ENCODE measurements at places on chromosomes 2 and 18.

DNA sequence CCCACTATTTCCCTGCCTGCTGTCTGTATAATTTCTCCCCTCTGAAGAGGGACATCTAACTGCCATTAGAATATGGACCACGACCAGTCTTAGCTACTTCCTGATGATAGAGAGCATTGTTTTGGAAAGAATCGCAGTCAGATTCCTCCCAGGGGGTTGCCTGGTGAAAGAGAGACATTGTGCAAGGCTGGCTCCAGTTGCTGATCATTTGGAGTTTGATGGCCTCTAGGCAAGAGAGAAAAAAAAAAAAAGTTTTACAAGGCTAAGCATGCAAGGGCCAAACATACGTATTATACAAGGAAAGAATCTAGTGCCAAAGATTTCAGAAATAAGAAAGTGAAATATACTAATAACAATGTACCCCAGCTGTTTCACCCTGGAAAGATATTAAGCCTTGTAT lies 182.2 kb downstream of the CMPK2 start:
- DNase-seq = no peak

- peak; percentile 63 for DNase-seq
Measured at GRCh38 chr18:24176727-24177416, 38.0 kb downstream of the CABYR start.

- no peak for DNase-seq
Measured at GRCh38 chr2:174535757-174536703, 49.2 kb upstream of the GPR155 start.

DNA sequence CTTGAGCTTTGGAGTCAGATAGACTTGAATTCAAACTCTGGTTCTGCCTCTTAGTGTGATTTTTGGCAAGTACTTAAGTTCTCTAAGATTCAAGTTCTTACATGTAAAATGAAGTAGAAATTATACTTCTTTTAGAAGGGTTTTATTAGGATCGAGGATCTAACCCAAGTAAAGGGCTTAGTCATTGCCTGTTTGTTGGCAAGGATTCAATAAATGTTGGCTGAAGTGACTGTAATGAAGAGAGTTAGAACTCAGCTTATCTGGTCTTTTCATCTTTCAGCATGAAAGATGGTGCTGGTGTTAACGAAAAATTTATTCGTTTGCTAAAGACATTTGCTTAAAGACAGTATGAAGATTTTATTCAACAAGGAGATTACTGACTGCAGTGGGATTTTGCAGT lies 315.9 kb upstream of the THUMPD2 start:
- DNase-seq = no peak

GRCh38 chr2:98807929-98808328 lies 77.0 kb upstream of the MGAT4A start:
- no peak for DNase-seq

DNA sequence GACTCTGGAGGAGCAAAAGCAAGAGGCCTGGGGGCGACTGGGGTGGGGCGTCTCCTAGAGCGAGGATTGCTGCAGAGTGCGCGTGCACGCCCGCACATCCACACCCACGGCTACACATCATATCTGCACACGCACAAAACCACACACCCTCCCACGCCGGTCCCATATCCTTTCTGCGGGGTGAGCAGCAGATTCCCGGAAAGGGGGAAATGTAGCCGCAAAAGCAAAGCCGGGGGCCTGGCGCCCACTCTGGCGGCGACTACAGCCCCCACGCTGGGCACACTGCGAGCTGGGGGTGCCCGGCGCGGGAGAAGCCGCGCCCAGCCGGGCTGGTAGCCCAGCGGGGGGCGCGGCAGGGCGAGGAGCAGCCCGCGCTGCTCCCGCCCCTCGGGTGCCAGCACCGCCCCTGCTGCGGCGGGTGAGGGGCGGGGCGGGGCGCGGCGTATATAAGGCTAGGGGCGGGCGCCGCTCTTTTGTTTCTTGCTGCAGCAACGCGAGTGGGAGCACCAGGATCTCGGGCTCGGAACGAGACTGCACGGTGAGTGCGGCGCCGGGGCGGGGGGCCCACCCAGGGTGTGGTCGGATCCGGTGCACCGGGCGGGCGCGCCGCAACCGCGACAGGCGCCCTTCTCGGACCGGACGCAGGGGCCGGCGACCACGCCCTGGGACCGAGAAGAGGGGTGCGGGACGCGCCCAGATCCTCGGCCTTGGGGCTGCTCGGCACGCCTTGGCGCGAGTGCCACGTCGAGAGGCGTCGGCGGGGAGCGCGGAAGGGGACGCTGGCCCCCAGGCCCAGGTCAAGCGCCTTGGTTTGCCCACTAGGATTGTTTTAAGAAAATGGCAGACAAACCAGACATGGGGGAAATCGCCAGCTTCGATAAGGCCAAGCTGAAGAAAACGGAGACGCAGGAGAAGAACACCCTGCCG lies at the start of gene TMSB10:
TMSB10 (plus strand) TSS at position 476 of the 927 bp plus-strand sequence.
- DNase-seq = no peak

DNA sequence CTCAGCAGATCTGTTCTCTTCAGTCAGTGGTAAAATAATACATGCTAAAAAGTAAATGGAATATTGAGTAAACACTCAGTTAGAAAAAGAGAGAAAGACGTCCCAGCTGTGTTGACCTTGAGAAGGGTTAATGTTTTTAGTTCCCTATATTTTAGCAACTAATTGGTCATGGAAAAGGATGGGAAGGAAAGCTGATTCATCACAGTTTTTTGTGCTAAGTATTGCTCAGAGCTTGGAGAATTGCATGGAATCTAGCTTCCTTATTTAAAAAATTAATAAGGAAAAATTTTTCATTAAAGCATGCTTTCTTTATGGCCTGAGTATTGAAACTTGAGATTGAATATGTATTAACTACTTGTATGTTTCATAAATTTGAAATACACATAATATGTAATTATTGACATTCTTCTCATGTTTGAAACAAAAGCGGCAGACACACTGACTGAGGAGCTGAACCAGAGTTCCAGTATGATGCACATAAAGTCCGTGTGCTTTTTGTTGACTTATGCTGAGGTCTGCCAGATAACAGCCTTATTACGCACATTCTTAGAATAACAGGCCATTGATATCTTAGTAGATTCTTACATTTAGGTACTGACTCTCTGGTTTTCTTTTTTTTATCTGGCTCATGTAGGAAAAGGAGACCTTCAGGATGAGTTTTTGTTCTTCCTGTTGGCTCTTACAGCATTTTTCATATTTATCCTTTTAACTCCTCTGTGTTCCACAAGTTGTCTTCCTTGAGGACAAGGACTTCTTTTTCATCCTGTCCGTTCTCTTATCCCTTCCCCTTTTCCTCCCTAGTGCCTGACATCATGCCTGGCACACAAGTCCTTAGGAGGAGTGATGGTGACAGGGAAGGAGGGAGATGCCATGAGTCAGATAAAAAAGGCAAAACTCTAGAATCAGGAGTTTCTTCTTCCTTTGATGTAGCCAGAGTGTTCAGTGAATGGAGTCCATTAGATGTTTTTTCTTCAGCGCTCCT lies 194.1 kb downstream of the PTPRM start:
- DNase-seq = no peak

DNA sequence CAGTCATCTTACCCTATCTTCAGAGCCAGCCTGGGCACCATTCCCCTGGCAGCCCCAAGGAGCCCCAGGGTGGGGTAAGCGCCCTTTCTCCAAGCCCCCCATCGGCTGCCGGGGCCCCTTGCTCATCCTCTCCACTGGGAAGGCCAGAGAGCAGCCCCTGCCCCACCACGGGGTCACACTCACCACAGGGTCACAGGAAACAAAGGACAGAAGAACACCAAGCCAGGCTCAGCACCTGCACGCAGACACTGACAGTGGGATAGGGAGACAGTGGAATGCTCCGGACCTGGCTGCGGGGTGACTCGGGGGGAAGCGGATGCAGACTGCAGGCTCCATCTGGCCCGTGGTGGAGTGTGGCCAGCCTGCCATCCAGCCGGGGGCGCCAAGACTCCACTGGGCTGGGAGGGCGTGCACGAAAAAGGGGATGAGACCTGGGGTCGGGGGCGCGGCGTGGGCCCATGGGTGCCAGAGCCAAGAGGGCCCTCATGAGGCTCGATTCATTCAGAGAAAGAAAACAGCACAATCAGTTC lies 21.1 kb downstream of the HDAC4 start:
- DNase-seq = no peak

GRCh38 chr2:76464310-76464709 lies 753.6 kb upstream of the GCFC2 start:
- DNase-seq = no peak

DNA sequence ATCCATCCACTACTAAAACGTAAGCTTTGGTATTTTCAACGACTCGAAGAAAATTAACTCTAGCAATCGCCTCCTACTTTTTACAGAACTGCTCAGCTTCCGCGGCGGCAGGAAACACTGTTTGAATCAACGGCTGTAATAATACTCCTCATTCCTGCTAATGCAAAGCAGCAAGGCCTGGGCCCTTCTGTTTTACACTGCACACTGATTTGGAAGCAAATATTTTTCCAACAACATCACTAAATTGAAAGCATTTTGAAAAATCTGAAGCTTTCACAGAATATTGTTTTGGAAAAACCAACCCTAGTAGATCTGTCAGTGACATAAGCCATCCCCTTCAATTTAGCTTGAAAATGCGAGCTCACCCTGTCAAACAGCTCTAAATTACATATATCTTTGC lies 261.2 kb downstream of the TXNL1 start:
- DNase-seq = no peak

- DNase-seq = no peak
Measured at GRCh38 chr2:79936715-79937114, 367.8 kb downstream of the LRRTM1 start.

- DNase-seq = no peak
Measured at GRCh38 chr2:26764906-26765305, 822 bp downstream of the SLC35F6 start.

DNA sequence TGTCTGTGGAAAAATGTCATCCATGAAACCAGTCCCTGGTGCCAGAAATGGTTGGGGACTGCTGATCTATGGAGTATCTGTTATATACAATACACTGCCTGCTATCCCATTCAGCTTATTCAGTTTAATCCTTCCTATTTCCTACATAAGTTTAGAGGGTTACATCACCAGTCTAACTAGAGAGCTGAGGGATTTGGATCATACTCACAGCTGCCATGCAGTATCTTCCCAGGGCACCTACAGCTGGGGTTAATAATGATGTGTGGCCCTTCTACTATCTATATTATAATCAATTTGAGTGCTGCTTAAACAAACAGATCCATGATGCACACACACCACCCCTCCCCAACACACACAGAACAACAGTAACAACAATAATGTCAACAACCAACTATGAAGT lies 524.0 kb downstream of the LRRTM4 start:
- no peak for DNase-seq

DNA sequence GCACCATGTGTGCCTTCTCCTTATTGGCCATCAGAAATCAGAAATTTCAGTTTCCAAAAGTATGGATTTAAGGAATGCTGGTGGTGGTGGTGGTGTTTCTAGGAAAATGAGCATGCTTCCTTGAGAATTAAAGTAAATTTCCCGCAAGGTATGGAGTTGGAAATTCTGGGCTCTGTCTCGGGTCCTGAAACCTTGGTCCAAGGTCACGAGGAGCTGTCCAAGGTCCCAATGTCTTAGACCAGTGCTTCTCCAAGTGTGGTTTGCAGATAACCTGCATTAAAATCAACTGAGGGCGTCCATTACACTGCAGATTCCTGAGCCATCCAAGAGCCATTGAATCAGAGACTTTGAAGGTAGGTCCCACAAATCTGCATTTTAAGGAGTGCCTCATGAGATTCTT lies 210.9 kb upstream of the PKDCC start:
- no peak for DNase-seq

- DNase-seq = no peak
Measured at GRCh38 chr2:106758901-106759497, 127.0 kb downstream of the ST6GAL2 start.

DNA sequence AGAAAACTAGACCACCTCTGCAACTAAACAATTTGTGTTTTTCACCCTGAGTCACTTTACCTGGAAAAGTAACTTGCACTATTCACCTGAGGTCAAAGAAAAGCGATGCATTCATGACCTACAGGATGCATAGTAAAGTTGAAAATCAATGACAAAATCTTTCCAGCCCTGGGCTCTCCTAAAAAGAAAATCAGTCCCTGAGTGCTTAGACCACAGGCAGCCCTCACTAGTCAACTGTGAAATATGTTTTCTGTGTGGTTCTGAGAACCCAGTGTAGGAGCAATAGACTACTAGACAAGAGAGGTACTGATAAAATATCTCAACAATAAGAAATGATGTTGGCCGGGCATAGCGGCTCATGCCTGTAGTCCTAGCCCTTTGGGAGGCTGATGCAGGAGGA lies 133.1 kb downstream of the TXNL1 start:
- DNase-seq = no peak

GRCh38 chr2:101173707-101174295 lies 22.6 kb upstream of the TBC1D8 start:
- no peak for DNase-seq

DNA sequence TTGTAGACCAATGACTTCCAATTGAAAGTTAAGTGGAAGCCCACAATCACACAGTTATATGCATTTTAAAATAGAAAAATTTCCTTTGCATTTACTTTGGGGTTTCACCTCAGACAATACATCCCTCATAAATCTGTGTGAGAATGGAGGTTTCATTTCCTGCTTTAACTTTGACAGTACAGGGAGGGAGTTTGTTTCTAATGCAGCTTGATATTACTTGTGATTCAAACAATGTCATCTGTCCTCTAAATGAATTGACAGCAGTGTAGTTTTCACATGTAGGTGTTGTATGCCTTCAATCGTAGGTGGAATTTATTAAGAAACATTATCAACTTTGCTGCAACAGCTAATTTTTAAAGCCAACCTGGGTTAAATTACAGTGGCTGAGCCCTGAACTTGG lies 75.2 kb downstream of the TMEFF2 start:
- DNase-seq = no peak

GRCh38 chr2:44802777-44803424 lies 138.6 kb upstream of the SIX3 start:
- peak; percentile 92 for DNase-seq

DNA sequence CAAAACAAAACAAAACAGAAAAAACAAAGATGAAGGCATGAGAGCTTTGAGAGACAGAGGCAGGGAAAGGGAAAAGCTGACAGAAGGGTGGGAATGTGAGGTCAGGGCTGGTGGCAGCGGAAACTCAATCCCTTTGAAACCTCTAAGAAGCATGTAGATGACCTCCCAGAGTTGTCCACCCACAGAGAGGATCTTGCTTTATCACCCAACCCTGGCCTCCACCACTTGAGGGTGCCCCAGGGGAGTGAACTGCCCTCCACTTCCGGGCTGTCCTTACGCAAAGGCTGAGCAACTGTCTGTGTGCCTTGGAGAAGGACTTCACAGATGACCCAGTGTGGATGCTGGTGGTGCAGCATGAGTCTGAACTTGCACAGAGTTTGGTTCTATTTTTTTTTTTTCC lies 26.7 kb downstream of the PDCL3 start:
- DNase-seq = no peak

GRCh38 chr2:212922701-212923100 lies 228.7 kb downstream of the IKZF2 start:
- no peak for DNase-seq

DNA sequence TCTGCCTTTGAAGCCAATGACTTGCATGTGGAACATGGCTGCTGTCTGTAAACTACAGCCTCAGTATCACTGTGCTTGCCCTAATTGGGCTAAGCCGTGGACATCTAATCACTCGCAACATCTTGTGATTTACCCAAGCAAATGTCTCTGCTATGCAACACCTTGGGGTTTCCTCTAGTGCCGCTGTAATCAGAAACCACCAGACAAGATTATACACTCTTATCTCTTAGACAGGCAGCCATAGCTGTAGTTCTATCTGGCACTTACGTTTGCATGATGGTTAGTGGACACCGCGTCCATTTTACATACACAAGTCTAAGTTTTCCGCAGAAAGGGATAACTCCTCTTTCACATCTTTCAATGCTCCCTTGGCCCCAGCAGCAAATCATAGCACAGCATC lies 204.3 kb upstream of the CCDC68 start:
- DNase-seq = no peak
